ENCODE measurements at places on chromosomes 4 and X.

GRCh38 chr4:25180524-25181131 is 20.4 kb upstream of the SEPSECS start:
- no peak for DNase-seq

GRCh38 chrX:3295731-3296130 is 50.7 kb downstream of the MXRA5 start:
- no peak for DNase-seq

DNA sequence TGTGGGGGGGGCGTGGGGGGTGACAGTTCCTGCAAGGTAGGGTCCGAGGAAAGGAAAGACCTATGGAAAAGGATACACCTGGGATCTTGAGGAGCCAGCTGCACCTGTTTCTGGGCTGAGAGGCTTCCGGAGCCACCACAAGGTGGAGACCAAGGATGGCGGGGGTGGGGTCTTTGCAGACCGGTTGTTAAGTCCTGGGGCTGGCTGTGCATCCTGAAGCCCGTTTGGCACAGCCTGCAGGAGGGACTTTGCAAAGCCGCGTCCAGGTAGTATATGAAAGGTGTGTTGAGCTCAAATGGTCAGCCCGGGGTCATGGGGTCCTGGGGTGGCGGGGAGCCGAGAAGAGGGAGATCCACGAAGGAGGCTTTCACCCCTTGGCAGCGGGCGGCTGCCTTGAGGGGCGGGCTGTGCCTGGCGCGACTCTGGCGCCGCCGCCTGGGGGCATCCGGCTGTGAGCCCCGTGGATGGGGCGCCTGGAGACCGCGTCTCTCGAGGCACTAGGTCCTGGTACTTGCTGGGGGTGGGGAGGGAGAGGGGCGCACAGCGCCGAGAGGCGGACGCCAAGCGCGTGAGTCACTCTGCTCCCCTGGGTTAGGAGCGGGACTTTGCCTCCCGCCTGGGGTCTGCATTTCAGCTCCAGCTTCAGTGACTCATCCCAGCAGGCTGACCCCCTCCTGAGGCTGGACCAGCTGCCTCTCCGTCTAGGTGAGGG is 58.2 kb upstream of the DYNLT3 start:
- DNase-seq = no peak

- no peak for DNase-seq
These were observed 10.4 kb downstream of the PDK3 start for GRCh38 chrX:24475480-24475879.

GRCh38 chr4:72529148-72529822 is 39.7 kb downstream of the ADAMTS3 start:
- DNase-seq = no peak

DNA sequence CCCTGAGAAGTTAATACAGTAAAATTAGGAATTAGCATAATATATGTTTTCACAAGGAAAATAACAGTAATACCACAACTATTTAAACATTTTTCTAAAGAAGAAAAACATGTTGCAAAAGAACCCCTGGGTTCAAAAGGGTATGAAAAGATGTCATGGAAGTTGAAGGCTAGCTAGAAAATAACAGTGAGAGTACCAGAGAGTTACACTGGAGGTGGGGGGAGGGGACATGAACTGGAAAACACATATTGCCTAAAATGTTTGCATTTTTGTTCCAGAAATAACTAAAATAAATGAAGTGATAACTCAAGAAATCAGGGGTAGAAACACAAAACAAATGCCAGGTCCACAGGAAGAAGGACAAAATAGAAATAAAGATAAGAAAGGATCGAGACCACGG is 336.6 kb upstream of the MAD2L1 start:
- no peak for DNase-seq

- no peak for DNase-seq
These were observed 1056.3 kb upstream of the IGFBP7 start for GRCh38 chr4:58166490-58166889.

DNA sequence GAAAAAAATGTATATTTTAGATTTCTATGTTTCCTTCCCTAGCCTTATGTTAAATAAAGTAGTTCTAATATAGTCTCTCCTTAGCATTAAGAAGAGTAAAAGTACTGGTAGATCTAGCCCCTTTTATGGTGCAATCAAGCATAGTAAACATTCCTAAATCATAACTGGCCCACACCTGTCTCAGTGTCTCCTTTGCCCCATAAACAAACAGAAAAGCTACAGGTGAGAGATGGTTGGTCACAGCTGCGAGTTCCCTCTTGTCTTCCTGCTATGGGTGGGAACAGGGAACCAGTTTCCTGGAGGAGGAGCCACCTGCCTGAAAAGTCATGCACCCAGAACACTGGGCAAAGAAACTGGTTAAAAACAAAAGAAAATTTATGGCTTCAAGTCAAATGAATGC is 16.6 kb downstream of the SOWAHB start:
- DNase-seq = no peak

DNA sequence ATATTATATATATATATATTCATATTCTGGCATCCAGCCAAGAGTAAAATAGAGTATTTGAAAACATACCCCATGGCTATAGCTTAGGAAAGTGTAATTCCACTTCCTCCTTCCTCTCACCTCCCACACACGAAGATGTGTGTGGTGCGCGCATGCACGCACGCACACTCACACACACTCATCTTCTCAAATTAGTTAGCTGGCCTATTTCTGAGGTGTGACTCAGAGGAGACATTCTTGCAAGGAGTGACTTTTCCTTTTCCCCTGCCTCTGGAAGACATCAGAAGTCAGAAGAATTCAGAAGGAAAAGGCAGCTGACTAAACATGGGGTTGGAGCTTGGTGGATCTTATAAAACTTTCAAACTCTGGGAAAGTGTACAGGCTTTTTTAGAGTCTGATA is 8.8 kb downstream of the ENPEP start:
- DNase-seq = no peak
